Activated CD4-positive, alpha-beta T cell treated with anti-CD3 and anti-CD28 coated beads, Interleukin-2, amount 10 ng/mL, durations not matched to agents 7 days and 5 days (primary cell): ENCODE measurements at places on chromosomes 1 and 21.

- DNase-seq: peak; percentile 59
Observed at GRCh38 chr1:179036844-179037465, 11.3 kb downstream of the FAM20B start.

GRCh38 chr1:81115422-81115821, 685.3 kb upstream of the ADGRL2 start:
- no peak for DNase-seq

DNA sequence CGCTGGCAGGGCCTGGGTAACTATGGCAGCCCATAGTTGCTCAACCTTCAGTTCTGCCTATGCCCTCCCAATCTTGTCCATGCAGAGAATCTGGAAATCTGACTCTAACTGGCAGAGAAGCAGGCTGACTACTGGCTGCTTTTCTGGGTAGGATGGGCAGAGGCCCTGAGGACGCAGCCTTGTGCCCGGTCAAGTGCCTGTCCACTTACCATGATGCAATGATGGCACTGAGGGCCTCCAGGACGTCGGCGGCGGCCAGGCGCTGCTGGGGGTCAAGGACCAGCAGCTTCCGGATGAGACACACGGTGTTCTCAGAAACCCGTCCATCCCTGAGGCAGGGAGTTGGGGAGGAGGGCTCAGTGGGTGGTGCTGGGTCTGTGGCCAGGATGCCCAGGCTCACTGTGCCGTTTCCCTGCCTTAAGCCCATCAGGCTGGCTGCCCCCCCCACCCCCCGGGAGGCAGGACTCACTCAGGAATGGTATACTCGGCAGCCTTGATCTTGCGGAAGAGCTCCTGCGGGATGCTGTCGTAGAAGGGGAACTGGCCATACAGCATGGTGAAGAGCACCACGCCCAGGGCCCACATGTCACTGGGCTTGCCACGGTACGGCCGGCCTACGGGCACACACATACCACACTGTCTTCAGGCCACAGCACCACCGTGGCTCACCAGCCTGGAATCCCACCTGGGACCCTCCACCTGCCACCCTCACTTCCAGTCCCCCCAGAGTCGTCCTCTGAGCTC, 20.4 kb upstream of the EVA1B start:
- no peak for DNase-seq

DNA sequence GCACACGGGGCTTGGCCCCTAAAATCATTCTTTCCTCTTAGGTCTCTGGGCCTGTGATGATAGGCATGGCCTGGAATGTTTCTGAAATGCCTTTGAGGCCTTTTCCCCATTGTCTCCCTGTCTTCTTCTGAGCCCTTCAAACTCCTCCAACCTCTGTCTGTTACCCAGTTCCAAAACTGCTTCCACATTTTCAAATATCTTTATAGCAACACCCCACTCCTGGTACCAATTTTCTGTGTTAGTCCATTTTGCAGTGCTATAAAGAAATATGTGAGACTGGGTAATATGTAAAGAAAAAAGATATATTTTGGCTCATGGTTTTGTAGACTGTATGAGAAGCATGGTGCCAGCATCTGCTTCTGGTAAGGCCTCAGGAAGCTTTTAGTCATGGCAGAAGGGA, 158.8 kb downstream of the TM2D1 start:
- DNase-seq: no peak

GRCh38 chr1:23169727-23170335, 1.2 kb upstream of the LUZP1 start:
- DNase-seq: peak; percentile 11

DNA sequence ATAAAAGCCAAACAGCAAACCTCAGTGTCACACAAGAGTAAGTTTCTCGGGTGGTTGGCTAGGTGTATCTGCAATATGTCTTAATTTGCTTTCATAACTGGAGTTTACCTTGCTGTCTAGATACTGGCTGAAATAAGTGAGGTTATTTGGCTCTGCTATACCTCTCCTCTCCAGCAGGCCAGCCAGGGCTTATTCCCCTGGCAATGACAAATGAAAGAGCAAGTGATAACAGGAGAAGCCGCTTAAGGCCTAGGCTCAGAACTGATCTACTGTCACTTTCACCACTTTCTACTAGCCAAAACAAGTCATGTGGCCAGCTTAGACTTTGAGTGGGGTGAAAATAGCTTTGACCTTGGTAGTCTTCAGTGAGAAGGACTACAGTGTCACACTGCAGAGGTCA, 4.8 kb upstream of the RPE65 start:
- DNase-seq: no peak

GRCh38 chr1:231099996-231100767, 60.1 kb upstream of the FAM89A start:
- DNase-seq: no peak
